ENCODE measurements at places on chromosomes 4 and X.
A peak's percentile ranks its signal among the peaks of the same experiment; 100 is the strongest.

- no peak for DNase-seq
Measured at GRCh38 chrX:41301438-41301824, 32.5 kb upstream of the DDX3X start.

DNA sequence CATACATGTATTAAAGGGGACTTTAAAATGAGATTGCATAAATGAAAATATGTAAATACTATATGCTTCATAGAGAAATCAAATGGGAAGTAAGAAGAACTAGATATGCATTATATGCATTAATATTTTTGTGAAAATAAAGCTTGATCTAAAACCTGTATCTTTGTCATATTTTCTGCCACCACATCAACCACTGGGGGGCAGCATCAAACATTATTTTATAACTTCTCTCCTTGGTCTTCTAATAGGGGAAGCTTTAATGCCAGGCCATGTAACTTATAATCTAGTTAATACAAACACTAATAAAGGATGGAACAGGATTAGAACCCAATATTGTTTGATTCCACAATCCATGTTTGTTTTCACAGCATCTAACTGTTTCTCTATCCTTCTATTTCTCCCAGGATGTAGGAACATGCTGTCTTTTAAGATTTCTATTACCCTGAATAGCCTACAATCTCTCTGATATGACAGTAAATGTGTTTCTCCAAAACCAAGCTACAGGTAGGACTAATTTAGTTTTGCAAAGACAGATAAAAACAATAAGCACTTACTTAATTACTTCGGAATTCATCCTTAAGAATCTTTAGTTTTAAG is 10.0 kb downstream of the QRFPR start:
- DNase-seq, result peak; percentile 29

GRCh38 chr4:100017637-100018310 is 67.7 kb upstream of the H2AZ1 start:
- DNase-seq, result peak; percentile 33

DNA sequence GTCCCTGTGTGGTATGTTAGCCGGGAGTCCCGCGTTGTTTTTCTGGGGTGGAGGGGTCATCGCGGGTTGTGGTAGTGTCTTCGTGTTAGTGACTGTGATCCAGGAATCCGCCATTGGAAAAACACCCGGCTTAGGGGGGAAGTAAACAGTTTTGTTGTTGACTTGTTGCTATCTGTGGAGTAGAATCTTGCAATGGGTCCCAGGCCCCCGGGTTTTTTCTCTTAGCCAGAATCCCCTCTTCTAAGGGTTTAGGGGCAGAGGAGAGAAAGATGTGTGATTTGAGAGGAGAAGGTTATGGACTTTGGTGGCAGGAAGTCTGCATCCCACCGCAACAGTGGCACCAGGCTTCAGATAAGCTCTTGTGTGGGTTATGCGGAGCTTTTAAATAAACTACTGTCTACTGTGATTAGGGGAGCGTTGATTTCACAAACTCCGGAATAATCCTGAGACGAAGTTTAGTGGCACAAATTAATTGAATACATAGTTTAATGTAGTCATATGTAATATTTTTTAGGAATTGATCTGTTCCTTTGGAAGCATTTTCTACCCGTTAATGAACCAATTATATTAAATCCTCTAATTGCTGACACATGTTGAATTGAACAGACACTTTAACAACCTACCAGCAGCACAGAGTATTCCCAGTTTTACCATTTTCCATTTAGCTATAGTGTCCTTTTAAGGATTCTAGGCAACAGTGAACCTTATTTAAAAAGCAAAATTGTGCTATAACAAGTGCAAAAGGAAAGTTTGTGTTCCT is 1.4 kb downstream of the DDX3X start:
- no peak for DNase-seq

DNA sequence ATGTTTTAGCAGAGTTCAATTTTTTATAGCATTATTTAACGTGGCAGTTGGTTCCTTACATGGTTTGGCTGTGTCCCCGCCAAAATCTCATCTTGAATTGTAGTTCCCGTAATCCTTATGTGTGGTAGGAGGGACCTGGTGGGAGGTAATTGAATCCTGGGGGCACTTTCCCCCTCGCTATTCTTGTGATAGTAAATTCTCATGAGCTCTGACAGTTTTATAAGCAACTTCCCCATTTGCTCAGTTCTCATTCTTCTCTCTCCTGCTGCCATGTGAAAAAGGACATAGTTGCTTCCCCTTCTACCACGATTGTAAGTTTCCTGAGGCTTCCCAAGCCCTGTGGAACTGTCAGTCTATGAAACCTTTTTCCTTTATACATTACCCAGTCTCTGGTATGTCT is 329.5 kb downstream of the GRIA2 start:
- DNase-seq, result no peak

DNA sequence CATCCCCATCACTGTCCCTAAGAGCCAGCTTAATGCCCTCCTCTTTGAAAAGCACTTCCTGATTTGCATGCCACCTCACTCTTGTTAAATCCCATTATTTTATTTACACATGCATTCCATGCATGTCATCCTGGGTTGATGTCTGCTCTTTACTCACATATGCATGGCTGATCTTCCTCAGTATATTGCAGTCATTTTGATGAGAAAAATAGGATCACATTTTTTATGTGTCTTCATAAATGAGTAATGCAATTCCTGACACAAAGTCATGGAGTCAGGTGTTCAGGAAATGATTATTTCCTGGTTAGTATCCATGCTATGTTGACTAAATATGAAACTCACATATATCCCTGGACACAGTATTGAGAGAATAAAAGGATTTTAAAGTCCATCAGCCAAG is 204.7 kb downstream of the SLIT2 start:
- no peak for DNase-seq

DNA sequence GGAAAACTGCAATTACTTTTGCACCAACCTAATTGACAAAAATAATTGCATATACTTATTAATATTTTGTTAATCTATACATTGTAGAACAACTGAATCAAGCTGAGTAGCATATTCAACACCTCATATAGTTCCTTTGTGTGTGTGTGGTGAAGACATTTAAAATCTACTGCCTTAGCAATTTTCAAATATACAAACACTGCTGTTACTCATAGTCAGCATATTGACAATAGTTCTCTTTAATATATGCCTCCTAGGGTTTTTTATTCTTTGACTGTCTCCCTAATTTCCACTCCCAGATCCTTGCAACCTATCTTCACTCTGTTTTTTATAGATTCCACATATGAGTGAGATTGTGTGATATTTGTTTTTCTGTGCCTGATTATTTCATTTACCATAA is 426.8 kb downstream of the PPARGC1A start:
- DNase-seq, result no peak

DNA sequence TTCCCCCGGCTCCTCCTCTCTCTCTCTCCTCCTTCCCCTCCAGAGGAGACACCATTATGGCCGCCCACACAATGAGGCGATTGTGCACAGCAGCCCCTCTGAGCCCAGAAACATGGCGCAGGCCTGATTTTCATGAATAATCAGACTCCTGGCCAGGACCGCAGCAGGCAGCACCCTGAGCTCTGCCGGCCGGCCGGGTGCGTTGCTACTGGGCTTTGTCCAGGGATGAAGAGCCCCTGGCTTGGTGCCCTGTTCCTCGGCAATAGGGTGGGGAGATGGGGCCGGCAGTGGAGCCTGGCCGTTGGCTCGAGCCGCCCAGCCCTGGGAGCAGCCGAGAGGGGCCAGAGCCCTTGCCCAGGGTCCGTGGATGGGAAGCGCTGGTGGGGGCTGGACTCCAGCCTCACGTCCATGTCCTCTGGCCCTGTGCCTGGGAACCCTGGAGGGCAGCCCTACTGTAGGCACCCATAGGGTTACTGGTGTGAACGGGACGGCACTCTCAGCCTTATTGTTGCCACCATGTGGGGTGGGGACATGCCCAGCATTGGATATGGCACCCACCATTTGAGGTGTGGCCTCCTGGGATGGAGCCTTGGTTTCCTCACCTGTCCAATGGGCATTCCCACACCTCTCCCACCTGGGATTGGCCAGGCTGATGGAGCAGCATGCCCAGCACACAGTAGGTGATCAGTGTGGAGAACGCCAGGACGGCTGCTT is 103.0 kb downstream of the SORCS2 start:
- no peak for DNase-seq

DNA sequence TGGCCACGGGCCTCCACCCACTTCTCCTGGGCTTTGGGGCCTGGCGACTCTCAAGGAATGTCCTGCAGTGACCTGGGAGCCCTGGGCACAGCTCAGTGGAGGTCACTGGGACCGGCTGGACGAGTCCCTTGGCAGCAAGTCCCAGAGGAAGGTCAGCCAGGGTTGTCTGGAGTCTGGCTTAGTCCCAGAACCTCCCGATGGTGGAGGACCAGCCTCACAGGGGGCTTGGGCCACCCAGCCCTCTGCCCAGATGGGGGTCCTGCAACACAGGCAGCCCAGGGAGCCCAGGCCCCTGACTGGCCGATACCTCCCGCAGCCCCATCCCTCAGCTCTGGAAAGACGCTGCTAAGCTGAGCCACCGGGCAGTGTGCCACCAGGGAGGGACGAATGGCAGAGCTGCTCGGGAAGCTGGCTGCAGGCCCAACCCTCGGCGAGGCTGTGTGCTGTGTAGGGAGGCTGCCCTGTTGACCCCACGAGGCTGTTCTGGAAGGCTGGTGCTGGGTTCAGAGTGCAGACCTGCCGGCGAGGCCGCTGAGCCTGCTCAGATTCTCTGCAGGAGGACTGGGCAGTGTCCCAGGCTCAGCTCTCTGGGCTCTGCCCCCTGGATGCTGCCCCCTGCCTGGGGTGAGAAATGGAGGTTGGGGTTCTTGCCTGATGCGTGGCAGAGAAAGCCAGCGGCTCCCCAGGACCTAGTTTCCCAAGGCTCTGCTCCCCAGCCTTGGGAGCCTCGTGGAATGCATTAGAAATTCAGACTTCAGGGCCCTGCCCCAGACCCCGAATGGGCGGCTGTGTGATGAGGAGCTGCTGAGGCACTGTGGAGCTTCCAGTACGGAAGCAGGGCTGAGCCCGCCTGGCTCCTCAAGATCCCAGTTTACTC is 61.7 kb downstream of the ADRA2C start:
- no peak for DNase-seq

GRCh38 chr4:130648570-130648969 is 1552.6 kb downstream of the C4orf33 start:
- no peak for DNase-seq
